NCI-H2029 (cell line): ENCODE measurements at places on chromosomes 2 and 18.

GRCh38 chr2:184743096-184743495, 144.8 kb downstream of the ZNF804A start:
- no peak for DNase-seq

DNA sequence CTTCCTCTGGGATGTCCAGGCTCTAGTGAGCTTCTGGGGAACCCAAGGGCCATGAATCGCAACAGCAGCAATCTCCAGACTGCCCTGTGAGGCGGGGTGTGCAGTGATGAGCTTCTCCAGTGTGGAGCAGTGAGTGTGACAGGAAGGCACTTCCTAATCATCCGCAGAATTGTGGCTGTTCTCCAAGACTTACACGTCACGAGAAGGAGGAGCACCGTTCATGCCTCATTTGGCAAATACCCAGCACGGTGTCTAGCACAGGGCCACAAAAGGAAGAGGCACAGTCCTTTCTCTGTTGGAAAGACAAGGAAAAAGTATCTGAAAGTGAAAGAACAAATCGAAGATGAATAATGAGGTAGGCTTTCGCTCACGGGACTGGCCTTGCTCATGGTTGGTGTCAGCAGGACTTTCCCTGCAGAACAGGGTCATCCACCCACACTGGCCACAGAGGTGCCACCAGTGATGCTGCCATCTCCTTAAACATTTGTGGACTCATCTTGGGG, 125.1 kb upstream of the HAAO start:
- peak; percentile 68 for DNase-seq

DNA sequence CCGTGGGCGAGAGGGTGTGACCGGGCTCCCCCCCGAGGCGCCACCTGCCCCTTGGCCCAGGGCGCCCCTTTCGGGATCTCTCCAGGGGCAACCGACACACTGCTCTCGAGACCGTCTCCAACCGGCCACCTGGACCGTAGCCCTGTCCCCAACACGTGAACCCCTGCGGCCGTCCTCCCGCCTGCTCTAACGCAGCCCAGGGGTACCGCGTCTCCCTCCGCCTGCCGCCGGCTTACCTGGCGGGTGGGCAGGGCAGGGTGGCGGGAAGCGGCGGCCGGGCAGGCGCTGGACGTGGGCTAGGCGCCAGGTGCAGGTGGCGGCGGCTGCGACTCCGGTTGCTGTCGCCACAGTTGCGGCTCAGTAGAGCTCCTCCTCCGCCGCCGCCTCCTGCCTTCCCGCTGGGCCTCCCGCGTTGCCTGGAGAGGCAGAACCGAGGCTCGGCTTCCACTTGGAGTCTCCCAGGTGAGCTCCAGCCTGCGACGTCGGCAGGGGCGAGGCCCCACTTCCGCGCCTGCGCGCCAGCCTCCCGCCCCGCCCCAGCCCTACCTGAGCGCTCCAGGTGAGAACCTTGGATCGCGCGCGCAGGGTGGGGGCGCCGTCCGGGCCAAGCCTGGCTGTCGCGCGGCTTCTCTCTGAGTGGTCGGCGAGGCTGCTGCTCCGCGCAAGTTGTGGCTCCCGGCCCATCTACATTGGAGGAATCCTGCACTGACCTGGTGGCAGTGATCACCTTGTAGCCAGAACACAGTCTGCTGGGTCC, at the start of gene GALNT3:
Gene GALNT3, minus strand, starts transcription at position 469 of the 757 bp plus-strand sequence. CDS start 23,547 bp downstream, outside the sequence.
- DNase-seq = peak; percentile 92

- DNase-seq = no peak
Observed at GRCh38 chr2:204835786-204836185, 290.5 kb downstream of the PARD3B start.

- no peak for DNase-seq
Observed at GRCh38 chr18:35178260-35178659, 62.6 kb upstream of the ZNF397 start.

- no peak for DNase-seq
Observed at GRCh38 chr2:199315299-199316179, 142.2 kb downstream of the SATB2 start.

DNA sequence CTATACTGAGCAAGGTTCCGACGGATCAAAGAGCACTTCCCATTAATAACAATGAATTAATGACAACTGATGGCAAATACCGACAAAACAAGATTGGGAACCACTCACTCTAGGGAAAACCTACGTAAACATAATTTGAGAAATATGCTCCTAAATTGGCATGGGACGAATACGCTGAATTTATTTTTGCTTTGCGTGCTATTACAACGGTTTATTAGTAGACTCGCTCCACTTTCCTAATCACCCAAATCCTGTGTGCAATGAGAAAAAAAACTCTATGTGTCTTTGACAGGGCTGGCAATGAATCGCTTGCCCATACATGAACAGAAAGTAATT, 536 bp upstream of the SLC25A12 start:
- DNase-seq = no peak

DNA sequence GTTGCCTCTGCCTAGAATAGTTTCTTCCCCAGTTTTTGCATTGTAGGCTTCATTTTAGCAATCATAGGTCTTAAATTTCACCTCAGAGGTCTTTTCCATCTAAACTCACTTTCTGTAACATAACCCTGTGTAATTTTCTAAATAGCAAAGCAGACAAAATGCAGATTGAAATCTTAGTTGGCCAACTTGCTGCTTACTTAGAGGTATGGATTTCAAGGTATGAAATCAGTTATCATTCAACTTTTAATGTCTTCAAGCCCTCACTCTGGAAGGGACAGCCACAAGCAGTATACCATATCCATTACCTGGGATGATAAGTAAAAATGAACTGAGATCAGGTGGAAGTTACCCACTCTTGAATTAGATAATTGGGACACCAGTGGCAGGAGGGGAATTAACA, 3.9 kb downstream of the CCDC121 start:
- DNase-seq = no peak

- no peak for DNase-seq
Observed at GRCh38 chr2:155070489-155070888, 372.0 kb downstream of the KCNJ3 start.

DNA sequence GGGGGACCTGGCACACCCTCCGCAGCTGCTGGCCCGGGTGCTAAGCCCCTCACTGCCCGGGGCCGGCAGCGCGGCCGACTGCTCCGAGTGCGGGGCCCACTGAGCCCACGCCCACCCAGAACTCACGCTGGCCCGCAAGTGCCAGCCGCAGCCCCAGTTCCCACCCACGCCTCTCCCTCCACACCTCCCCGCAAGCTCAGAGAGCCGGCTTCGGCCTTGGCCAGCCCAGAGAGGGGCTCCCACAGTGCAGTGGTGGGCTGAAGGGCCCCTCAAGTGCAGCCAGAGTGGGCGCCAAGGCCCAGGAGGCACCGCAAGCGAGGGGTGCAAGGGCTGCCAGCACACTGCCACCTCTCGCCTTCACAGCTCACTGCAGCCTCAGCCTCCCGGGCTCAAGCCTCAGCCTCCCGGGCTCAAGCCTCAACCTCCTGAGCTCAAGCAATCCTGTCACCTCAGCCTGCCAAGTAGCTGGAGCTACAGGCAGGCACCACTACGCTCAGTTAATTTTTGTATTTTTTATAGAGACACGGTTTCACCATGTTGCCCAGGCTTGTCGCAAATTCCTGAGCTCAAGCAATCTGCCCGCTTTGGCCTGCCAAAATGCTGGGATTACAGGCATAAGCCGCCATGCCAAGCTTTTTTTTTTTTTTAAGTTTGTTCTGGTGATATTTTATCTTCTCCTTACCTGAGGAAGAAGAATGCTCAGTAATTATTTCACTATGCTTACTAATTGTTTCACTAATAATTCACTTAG, 71.7 kb upstream of the CDCA7 start:
- no peak for DNase-seq

DNA sequence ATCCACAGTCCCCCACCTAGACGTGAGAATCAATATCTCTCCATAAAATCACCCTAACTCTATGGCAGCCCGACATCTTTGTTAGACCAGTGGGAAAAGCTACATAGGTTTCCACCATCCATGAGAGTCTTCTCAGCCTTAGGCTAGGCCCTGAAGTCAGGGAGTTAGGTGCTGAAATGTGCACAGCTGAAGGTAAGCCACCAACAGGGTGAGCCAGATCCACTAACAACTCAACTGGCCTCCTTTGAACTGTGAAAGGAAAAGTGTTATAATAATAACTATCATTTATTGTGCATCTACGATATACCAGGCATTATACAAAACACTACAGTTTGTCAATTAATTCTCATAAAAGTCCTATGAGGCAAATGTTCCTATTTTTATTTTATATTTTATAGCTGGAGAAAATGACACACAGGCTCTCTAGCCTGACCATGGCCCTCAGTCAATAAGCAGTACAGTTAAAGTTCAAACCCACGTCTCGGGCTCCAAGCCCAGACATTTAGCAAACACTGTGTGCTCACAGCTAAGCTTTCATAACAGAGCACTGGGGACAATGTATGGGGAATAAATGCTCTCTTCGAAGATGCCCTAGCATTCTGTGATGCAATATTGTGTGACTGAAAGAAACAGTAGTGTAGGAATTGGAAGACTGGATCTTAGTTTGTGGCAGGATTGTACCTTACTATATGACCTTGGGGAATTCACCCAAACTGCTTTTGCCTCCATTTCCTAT, 11.2 kb upstream of the CYP27C1 start:
- DNase-seq = no peak

DNA sequence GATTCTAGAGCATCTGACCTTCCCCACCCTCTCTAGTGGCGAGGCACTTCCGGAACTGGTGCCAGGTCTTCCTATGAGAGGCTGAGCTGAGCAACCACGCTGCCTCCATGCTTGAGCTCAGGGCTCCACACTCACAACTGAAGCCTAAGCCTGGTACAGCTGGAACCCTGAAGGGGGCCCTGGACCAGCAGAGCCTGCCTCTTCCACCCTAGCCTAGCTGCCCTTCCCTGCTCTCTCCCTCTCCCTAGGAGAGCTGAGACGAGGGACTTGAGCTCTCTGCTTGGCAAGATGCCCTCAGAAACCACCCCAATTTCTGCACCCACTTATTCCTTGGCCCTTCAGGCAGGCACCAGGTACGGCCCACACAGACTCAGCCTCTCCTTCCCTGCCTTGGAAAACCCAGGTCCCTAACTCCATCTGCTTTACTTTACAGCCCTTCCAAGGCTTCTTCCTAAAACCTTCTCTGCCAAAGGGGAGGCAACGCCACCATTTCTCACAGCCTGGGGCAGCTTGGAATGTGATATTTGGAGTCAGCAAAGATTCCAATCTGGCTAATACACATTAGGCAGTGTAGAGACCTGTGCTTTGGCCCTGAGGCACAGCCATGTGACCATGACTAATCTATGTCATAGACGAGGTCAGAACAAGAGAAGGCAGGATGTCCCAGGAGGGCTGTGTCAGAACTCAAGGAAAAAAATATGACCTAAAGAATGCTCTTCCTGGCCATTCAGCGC, 18.8 kb downstream of the COX7A2L start:
- no peak for DNase-seq

GRCh38 chr2:6872394-6872793, 5.2 kb upstream of the RSAD2 start:
- no peak for DNase-seq

GRCh38 chr2:74415762-74416395, 5.5 kb downstream of the C2orf81 start:
- DNase-seq = no peak

DNA sequence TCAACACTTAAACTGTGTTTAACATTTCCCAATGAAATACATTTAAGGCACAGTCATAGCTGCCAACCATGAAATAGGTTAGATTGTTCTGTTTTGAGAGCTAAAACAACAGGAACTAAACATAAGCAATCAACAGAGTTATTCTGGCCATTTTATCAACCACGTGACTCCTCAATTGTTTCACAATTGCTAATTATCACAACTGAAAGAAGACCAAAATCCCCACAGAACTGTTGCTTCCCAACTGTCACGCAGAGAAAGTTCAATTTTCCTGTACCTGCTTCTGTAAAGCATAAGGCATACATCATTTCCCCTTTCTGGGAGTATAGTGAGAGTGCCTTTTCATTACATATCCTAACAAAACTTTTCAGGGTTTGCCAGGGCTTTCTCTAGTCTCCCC, 248.6 kb downstream of the EPHA4 start:
- no peak for DNase-seq

DNA sequence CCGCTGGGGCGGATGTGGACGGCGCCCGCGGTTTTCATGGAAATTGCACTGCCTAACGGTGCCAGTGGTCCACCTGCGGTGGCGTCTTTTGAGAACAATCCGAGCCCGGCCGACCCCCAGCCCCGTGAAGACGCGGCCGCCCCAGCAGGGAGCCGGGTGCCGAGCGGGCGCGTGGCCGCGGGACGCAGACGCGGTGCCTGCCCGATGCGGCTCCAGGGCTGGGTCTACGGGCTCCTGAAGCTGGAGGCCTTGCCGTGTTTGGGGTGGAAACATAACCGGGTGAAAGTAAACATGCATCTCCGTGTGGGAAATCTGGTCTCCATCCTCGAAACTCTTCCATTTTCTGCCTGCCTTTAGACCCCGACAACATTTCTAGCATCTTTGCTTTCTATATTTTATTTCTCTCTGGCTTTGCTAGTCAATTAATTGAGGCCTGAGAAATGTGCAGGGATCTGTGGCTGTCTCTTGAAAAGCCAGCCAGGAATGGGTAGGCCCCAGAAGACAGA, 572 bp downstream of the INPP4A start:
- DNase-seq = no peak

DNA sequence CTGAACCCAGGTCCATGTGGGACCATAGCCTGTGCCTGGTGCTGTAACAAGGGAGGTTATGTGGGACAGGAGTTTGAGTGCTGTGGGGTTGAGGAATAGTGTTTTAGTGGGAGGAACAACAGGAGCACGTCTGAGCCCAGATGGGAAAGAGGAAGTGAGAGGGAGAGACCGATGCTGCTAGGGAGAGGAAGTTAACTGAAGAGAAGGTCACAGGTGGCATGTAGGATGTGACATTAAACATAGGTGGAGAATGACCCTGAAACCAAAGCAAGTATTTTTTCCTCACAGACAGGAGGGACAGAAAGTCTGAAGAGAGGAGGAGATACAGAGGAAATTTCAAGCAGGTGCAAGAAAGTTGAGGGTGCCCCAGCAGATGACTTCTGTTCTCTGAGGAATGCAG, 87.8 kb downstream of the ACOXL start:
- no peak for DNase-seq

DNA sequence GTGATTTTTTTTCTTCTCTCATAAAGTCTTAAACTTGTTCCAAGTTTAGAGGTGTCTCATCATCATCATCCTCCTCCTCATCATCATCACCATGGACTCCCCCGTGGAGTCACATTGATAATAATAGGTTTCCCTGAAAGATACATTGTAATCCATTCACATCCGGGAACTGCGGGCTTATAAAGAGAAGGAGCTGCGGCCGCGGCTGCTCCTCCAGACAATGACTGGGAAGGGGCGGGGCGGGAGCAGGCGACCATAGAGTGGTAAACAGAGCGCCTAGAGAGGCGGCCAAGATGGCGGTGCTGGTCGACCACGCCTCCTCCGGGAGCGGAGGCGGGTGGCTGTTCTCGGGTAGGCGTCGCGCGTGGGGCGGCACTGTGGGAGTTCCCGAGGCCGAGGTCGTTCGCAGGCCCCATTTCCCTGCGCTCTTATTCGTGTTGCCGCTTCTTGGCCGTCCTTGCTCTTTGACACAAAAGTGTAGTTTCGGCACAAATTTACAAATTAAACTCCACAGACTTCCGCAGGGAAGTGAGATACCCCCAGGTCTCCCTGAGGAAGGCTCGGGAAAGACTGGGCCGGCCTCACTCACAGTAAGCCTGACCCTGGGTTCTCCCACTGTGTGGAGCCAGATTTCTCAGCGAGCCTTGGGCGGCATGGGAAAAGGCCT, 1.8 kb upstream of the TCF4 start:
- peak; percentile 81 for DNase-seq

GRCh38 chr18:26335156-26335555, 108.9 kb downstream of the TAF4B start:
- no peak for DNase-seq

GRCh38 chr2:233331536-233331935, 22.8 kb upstream of the DGKD start:
- DNase-seq = no peak
